ENCODE measurements at places on chromosomes 16 and 17.

DNA sequence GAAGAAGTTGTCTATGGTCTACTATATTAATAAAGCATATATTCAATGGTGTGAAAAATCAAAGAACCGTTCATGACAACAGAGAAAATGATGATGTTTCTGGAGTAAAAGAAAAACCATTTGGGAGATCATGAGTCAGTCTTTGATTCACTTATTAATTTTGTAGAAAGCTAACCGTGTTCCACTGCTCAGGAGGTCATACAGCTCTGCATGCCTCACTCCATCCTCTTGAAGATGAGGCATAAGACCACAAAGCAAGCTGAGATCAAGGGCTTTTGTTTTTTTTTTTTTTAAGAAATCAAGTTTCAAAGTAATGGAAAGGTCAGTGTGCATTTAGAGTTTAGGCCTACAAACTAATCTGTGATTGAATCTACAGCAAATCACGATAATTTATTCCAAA is 206.4 kb downstream of the CEP112 start:
- DNase-seq, result no peak

GRCh38 chr17:9203771-9204425 is 182.6 kb downstream of the NTN1 start:
- DNase-seq, result no peak

DNA sequence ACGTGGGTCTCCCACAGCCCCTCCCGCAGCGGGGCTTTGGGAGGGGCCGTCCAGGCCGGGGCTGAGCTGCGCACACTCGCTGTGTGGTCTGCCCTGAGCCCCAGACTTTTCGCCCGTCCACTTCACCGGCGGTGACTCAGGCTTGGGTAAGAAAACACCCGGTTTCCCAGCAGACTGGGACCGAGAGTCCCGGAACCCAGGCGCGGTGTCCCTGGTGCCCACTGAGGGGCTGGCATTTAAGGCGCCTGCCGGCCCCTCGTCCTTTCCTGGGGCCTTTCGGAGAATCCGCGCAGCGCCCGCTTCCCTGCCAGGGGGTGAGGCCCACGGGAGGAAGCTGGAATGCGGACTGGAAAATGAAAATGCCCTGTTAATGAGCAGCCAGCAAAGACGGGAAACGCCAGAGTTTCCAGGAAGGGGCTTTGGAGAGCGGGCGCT is 100.3 kb downstream of the C16orf95 start:
- DNase-seq, result no peak

- DNase-seq, result no peak
Observed at GRCh38 chr16:28495098-28495793, 803 bp downstream of the APOBR start.

- no peak for DNase-seq
Observed at GRCh38 chr17:83034525-83034924, 44.9 kb upstream of the METRNL start.

GRCh38 chr17:45667591-45668171 is 116.4 kb upstream of the CRHR1 start:
- no peak for DNase-seq

GRCh38 chr17:11485336-11486100 is 112.8 kb upstream of the DNAH9 start:
- DNase-seq, result no peak

GRCh38 chr16:88978608-88979346 is 1.8 kb upstream of the CBFA2T3 start:
- DNase-seq, result no peak

GRCh38 chr17:77441940-77442339 is 301.2 kb downstream of the SEC14L1 start:
- peak; percentile 64 for DNase-seq

DNA sequence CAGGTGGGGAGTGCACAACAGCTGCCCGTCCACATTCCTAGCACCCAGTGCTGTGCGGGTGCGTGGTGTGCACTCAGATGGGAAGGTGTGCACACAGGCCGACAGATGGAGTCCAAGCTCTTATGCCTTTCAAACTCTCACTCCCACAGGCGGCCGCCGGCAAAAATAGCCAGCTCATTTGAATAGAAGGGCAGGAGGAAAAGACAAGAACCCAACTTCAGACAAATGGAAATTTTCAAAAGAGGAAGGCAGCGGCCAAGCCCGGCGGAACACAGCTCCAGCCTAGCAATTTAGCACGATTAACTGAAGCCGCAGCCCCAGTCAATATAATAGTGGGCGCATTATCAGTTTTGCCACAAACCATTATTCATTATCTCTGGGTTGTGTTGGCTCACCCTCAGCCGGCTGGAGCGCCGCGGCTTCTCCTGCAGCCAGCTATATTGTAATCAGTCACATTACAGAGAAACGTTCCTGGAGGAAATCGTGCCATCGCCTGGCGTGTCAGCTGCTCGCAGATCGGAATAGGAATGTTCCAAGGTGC is 103.9 kb upstream of the SEC14L1 start:
- DNase-seq, result no peak

- no peak for DNase-seq
Observed at GRCh38 chr17:41906465-41907184, 12.1 kb downstream of the ACLY start.

Data from stimulated activated CD4-positive, alpha-beta T cell treated with anti-CD3 and anti-CD28 coated beads, Interleukin-4, amount 100 ng/mL, for 1 hour (primary cell).